ENCODE measurements at places on chromosomes 16 and 17.

DNA sequence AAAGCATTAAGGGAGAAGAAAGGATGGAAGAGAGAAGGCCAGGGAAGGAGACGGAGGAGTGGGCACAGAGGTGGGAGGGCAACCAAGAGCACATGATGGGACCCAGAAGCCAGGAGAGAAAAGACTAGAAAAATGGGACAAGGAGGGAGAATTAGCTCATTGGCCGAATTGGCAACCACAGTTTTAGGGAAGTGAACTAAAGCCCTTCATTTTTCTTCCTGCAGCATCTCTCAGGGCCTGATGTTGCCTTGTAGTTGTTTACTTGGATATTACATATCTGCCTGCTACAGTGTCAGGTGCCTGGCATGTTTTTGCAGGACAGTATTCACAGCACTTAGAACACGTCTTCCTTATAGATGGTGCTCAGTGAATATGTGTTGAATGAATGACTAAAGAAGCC, 19.0 kb downstream of the EMP2 start:
- no peak for DNase-seq

DNA sequence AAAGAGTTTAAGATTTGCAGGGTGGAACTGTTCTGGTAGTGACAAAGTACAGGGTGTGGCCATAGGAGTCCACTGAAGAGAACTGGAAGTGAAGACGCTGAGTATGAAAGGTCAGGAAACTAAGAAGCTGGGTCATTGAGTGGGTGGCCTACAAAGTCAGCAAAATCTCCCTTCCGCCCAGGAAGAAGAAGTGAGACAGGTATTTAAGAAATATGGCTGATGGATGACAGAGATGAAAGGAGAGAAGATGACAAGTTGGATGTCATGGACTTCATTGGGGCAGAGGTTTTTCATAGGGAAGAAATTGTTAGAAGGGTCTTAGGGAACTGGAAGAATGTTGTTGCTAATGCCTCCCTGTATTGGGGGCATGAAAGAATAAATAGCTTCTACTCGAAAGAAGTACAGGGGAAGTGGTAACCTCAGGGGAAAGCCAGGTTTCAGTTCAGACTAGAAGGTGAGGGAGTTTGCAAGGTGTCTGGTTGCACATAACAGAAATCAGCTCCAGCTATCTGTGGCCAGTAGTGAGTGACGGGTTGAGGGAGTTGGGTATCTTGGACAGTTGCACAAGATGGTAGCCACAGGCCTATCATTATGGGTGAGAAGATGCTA, 33.6 kb upstream of the MED13 start:
- no peak for DNase-seq

- DNase-seq = no peak
Observed at GRCh38 chr16:72886346-72886974, 161.5 kb downstream of the ZFHX3 start.

- no peak for DNase-seq
Observed at GRCh38 chr17:77819497-77819896, 139.0 kb upstream of the TNRC6C start.

- no peak for DNase-seq
Observed at GRCh38 chr16:58832386-58832895, 98.3 kb upstream of the GOT2 start.

DNA sequence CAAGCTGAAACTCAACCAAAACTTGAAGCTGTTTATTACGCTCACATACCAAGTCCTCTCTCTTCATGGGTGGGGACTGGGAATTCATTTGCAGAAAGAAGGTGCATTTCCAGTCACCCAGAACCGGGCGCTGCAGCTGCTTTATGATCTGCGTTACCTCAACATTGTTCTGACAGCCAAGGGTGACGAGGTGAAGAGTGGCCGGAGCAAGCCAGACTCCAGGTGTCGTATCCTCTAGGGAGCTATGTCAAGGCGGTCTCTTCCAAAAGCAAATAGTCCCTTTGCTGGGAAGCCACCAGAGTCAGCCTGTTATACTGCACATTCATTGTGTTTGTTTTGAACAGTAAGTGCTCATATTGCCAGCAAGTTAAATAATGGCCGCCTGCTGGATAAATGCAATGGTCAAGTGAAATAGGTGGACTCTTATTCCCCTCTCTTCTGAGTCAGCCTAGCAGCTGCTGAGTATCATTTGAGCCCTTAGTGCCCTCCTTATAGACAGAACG, 12.7 kb downstream of the COG1 start:
- DNase-seq = no peak
